Mesothelial cell of epicardium (in vitro differentiated cells): ENCODE measurements at places on chromosomes 5 and 9.
A peak's percentile ranks its signal among the peaks of the same experiment; 100 is the strongest.

GRCh38 chr5:139315056-139315615 is 21.6 kb downstream of the MATR3 start:
- no peak for DNase-seq

GRCh38 chr9:37451628-37452027 is 13.6 kb downstream of the ZBTB5 start:
- no peak for DNase-seq

- DNase-seq, result peak; percentile 62
Measured at GRCh38 chr5:134451936-134452505, 40.3 kb upstream of the CDKN2AIPNL start.

DNA sequence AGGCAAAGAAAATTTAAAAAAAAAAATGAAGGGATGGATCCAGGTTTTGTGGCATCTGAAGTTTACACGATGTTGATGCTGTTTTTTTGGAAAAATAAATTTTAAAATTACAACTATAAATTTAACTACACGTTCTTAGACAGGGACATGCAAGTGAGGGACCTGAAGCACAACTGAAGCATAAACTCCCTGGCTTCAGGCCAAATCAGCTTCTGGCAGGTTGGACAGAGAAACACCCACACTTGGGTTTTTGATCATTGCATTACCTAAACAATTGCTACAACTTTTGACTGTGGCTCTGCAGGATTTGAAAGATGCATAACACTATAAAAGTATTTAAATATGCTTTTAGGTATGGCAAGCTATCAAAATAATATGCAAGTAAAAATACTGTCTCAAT is 1318.3 kb upstream of the DMAC1 start:
- no peak for DNase-seq

DNA sequence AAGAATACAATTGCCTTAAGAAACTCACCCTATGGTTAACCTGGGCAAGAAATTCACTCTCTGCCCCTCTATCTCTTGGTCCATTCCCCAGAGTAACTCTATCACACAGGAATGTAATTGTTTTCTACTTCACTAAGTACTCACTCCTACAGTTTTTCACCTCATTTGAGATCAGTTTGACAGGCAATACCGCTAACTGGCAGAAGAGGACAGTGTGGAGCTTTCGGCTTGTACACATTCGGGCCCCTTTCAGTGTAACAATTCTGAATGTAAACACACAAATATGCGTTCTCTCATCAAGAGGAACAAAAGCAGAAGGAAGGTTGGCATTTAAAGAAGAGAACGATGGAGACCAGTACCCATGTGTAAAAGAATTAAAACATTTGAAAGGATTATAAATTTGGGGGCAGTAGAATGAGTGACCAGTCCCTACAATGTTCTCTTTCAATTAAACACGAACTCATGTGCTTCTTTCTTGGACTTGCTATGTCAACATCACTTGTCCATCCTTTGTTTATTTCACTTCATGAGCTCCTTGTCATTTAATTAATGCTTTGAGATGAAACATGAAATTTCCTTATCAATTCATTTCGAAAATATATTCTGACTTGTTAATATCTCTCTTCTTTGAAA is 188.5 kb upstream of the GRAMD2B start:
- DNase-seq, result no peak

DNA sequence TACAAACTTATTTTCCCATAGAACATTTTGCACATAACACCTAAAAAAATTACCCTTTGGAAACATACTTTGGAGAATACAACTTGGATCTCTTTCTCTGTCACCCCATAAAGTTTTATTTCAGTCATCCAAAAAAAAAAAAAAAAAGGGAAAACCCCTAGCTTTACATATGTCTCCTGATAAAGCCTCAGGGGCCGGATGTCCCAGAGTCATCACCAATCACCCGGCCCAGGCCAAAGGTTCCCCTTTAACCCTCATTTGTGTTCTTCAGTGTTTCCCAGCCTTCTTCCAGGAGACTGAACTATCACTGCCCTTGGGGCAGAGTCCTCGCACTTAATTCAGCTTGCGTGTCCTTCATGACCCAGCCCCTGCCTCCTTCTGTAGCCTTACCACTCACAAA is 28.8 kb downstream of the ANXA6 start:
- DNase-seq, result no peak

GRCh38 chr5:344668-345067 is 23.2 kb downstream of the AHRR start:
- DNase-seq, result no peak

DNA sequence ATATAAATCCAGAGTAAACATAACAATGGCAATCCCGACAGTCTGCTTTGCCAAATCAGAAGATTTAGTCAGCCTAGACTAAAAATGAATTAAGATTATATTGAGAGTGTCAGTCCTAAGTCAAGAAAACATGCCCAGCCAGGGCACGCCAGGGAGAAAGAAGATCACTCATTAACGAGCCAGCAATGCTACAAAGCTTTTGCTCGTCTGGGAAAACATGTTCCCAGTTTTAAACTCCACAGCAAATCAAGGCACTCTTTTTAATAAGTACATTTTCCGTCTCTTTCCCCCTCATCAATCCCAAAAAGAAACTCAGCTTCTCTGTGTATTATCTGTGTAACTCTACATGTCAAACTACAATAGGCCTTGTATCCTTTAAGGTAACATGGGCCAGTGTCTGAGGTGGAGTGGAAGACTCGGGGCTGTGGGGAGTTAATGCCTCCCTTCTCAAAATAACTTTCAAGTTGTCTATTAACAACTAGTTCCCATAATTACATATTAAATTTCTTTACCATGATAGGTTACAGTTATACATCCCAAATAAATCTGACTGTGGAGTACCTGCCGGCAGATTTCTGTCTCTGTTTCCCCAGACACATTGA is 40.9 kb downstream of the NFIB start:
- DNase-seq, result no peak

GRCh38 chr5:134122530-134122929 is 8.0 kb downstream of the TCF7 start:
- DNase-seq, result no peak

GRCh38 chr5:75933489-75933888 is 149.7 kb upstream of the SV2C start:
- DNase-seq, result no peak

GRCh38 chr5:131245312-131245711 is 18.5 kb upstream of the CDC42SE2 start:
- no peak for DNase-seq

- peak; percentile 95 for DNase-seq
Measured at GRCh38 chr9:35829084-35829763, at the start of gene TMEM8B. Gene TMEM8B, plus strand, starts transcription at chr9:35829228. Its CDS starts 220 bp downstream, at chr9:35829448.

DNA sequence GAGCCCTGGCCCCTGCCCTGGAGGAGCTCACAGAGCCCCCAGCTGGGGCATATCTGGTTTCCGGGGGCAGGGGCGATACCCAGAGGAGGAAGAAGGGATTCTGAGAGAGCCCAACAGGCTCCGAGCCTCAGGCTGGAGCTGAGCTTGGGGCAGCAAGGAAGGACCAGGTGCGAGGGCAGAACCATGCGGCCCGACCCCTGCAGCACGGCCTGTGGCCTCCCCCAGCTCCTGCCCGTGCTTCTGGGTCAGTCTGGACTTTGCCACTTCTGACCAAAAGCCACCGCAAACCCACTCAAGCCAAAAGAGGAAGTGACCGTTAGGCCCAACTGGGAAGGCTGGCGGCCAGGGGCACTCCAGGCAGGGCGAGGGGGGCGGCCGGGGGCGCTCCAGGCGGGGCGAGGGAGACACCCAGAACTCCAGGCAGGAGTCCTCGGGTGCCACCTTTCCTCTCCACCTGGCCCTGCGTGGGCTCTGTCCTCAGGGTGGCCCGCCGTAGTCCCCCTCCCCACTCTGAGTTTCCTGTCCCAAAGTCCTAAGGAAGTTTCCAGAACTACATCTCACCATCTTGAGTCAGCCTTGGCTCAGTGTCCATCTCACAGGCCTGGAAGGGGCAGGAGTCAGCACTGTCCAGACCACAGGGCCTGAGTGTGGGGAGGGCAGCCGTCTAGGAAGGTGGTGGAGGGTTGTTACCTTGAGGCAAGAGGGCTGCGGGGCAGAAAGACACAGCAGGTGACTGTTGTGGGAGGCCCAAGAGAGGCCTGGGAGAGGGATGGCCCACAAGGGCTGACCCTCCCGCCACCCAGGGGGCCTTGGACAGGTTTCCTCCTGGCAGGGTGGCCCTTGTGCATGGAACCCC is 946 bp upstream of the LTC4S start:
- no peak for DNase-seq

- no peak for DNase-seq
Measured at GRCh38 chr9:136020671-136021070, 59.5 kb upstream of the UBAC1 start.
